ENCODE measurements at places on chromosomes 4 and X.
A peak's percentile ranks its signal among the peaks of the same experiment; 100 is the strongest.

DNA sequence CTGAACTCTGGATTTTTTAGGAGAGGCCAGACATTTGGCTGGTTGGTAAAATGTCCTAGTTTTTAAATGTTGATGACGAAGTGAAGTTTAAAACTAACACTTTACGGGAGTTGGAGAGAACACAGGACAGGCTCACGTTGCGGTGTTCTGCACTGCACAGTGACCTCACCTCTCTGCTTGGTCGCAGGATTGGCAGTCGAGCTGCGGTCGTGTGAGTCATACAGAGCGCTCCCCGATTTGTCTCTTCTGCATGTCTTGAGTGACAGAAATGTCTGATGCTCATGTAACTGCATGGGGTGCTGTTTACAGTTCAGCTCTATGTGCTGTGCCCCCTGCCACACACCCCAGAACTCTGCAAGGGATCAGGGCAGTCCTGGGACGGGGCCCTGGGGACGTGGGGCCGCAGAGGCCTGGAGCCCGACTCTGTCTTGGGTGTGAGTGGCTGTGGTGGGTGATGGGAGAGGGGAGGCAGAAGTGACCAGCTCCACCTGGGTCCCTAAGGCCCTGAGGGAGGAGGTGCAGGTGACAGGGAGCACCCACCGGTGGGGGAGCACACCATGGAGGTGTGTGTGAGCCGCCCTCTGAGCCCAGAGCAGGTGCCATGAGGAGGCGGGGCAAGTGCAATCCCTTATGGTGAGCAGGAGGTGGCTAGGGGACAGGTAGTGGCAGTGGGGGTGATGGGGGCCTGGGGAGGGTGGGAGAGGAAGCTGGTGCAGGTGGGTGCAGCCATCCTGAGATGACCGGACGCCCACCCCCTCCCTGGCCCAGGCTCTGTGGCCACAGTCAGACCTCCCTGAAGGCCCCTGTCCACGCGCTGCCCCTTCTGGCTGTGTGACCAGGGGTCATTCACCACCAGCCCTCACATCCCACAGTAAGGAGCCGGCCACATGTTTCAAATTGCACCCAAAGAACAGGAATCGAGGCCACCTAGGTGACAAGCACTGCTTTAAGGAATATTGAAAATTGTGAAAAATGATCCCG, 77.9 kb upstream of the ADRA2C start:
- no peak for DNase-seq

GRCh38 chr4:169098969-169099690, 89.1 kb upstream of the CBR4 start:
- DNase-seq, result peak; percentile 33

- no peak for DNase-seq
Observed at GRCh38 chr4:159598602-159599001, 495.7 kb downstream of the RAPGEF2 start.

DNA sequence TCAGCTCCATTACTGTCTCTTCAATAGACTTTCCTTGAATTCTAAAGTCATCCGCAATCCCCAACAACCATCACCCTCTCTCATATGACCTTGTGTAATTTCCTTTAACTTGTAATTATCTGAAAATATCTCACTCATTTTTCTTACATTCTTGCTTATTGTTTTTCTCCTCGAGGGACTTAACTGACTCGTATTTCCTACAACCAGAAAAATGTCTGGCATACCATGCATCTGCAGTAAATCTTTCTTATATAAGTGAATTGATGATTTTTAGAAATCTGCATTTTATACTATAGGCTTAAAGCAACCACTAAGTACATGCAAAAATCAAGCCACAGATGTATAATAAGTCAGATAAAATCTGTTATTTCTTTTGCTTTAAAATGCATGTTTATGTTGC, 276.7 kb downstream of the UNC5C start:
- DNase-seq, result no peak

GRCh38 chrX:68488657-68489056, 10.2 kb upstream of the YIPF6 start:
- no peak for DNase-seq

DNA sequence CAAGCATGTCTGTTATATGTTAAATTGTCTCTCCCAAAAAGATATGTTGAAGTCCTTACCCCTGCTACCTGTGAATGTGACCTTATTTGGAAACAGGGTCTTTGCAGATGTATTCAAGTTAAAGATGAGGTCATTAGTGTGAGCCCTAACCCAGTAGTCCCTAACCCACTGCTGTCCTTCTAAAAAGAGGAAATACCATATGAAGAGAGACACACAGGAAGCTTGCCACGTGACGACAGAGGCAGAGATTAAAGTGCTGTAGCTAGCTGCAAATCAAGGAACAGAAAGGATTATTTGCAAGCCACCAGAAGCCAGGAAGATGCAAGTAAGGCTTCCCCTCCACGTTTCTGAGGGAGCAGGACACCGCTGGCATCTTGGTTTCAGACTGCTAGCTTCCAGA, 150.1 kb downstream of the HNRNPD start:
- DNase-seq, result no peak

GRCh38 chr4:162506253-162506652, 342.5 kb upstream of the FSTL5 start:
- DNase-seq, result peak; percentile 41

GRCh38 chrX:40154250-40154852, 56.6 kb upstream of the BCOR start:
- DNase-seq, result no peak

GRCh38 chrX:143571521-143571920, 54.2 kb upstream of the SPANXN3 start:
- DNase-seq, result peak; percentile 31

- DNase-seq, result no peak
Observed at GRCh38 chr4:71545168-71545567, 206.3 kb downstream of the SLC4A4 start.

- no peak for DNase-seq
Observed at GRCh38 chrX:13263560-13264251, 56.1 kb downstream of the ATXN3L start.

GRCh38 chr4:132240081-132240480, 909.0 kb upstream of the PCDH10 start:
- DNase-seq, result no peak

DNA sequence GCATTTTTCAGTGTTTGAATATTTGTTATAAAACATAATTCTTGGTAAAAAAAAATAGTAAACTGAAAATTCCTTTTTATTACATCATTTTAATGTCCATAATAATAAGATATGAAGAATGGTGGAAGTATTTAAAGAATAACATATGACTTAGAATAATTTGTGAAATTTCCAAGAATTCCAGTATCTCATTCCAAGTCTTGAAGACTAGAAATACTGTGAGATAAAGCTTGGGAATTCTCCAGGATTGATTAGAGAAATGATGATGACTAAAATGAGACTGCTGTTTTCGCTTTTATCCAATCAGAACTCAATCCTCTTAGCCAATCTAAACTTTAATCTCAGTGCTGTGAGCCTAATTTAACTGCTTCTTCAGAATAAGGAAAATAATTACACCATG, 184.2 kb upstream of the HCCS start:
- DNase-seq, result no peak

GRCh38 chr4:128803783-128804182, 5.7 kb upstream of the JADE1 start:
- DNase-seq, result no peak

DNA sequence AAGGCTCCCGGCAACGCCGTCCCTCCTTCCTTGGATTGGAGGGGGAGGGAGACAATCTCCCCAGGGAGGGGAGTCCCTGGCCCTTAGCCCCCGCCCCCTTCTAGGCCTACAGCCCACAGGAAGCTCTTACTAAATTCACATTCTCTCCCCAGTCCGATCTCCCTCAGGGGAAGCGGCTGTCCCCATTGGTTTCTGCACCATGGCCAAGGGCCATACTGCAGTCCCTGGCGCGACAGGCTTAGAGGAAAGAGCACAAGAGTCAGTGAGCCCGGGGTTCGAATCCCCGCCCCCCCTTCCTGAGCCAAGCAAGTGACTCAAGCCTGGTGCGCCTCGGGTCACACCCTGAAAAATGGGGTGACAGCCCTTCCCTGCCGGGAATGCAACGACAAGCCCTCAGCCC, 1.1 kb downstream of the ABLIM2 start:
- peak; percentile 15 for DNase-seq

- peak; percentile 88 for DNase-seq
Observed at GRCh38 chr4:52051615-52052474, 741 bp downstream of the SPATA18 start.

- DNase-seq, result no peak
Observed at GRCh38 chr4:114273238-114273637, 293.8 kb upstream of the ARSJ start.

DNA sequence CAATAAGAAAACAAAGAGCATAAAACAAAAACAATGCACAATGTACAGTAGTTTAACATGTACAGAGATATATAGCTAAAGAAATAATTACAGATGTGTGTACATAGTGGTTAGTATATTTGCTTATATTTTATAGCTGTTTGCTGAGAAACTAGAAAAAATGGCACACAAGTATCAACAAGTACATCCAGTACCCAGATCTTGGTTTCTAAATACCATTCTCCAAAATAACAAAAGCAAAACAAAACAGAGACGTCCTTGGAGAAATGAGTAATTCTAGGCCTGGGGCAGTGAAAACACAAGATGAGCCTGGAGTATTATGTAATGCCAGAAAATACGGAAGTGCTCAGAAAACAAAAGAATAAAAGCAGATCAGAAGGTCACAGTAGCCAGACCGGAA, 189.6 kb downstream of the TMEM47 start:
- DNase-seq, result no peak

- no peak for DNase-seq
Observed at GRCh38 chr4:71361476-71361875, 22.7 kb downstream of the SLC4A4 start.

Measured in cardiac fibroblast (primary cell).